ENCODE measurements at places on chromosomes 13 and 19. TPM values are rescaled to one million over a fixed set of nuclear protein-coding genes. Genes with fewer than 3 reads are reported as not detected.

DNA sequence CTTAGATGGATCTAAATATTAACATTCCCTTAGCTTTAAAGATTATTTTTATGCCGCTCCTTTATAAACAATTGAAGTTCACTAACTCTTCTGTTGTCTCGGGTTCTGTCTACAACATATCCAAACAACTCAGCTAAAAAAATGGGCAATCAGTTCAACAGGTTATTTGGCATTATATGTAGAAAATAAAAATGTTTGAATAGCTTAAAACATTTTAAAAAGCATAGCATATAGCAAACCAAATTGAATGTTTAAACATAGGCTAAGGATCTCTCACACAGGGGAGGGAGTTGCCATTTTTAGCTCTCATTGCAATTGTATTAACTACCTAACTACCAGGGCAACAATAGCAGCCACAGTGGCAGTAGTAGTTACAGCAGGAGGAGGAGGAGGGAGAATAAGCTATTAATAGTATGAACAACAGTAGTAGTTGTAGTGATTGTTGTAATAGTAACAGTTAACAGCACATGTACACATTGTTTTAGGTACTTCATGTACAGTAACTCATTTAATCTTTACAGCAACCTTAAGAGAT lies 404.2 kb downstream of the KCNRG start:
- no peak for DNase-seq

DNA sequence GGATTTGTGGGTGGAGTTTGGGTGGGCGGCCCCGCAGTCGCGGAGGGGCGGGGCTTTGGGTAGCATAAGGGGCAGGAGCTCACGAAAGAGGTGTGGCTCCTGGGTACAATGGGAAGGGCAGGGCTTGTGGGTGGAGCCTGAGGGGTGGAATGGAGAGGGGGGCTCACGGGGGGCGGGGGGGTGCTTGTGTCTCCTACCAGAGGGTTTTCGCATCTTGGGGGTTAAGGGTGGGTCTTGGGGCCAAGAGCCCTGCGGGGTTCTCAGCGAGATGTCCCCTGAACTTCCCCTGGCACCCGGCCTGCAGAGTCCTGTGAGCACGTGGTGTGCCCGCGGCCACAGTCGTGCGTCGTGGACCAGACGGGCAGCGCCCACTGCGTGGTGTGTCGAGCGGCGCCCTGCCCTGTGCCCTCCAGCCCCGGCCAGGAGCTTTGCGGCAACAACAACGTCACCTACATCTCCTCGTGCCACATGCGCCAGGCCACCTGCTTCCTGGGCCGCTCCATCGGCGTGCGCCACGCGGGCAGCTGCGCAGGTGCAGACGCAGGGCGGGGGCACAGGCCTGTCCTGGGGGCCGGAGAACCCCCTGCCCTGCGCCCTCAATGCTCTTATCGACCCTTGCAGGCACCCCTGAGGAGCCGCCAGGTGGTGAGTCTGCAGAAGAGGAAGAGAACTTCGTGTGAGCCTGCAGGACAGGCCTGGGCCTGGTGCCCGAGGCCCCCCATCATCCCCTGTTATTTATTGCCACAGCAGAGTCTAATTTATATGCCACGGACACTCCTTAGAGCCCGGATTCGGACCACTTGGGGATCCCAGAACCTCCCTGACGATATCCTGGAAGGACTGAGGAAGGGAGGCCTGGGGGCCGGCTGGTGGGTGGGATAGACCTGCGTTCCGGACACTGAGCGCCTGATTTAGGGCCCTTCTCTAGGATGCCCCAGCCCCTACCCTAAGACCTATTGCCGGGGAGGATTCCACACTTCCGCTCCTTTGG lies 5.1 kb downstream of the FSTL3 start:
- no peak for DNase-seq

- no peak for DNase-seq
Measured at GRCh38 chr13:94607056-94607455, 5.4 kb downstream of the GPR180 start.

- DNase-seq: no peak
Measured at GRCh38 chr13:49302222-49302621, 54.5 kb downstream of the CDADC1 start.

GRCh38 chr13:45742985-45743384 lies 40.9 kb downstream of the CBY2 start:
- DNase-seq: no peak

GRCh38 chr19:57212109-57212508 lies 18.7 kb upstream of the AURKC start:
- DNase-seq: no peak

Gene C19orf38
- 2.2 TPM for total RNA-seq
